ENCODE measurements at places on chromosomes 3 and 15. TPM values are rescaled to one million over a fixed set of nuclear protein-coding genes. Genes with fewer than 3 reads are reported as not detected.

GRCh38 chr3:52694528-52695189 lies 8.8 kb downstream of the GNL3 start:
- DNase-seq, result no peak

DNA sequence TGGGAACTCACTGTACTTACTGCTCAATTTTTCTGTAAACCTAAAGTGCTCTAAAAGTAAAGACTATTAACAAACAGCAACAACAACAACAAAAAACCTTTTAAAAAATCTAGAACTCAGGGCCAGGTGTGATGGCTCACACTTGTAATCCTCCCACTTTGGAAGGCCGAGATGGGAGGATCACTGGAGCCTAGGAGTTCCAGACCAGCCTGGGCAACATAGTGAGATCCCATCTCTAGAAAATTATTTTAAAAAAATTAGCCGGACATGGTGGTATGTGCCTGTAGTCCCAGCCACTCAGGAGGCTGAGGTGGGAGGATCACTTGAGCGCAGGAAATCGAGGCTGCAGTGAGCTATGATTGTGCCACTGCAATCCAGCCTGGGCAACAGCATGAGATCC lies 161.8 kb downstream of the NUP210 start:
- no peak for DNase-seq

DNA sequence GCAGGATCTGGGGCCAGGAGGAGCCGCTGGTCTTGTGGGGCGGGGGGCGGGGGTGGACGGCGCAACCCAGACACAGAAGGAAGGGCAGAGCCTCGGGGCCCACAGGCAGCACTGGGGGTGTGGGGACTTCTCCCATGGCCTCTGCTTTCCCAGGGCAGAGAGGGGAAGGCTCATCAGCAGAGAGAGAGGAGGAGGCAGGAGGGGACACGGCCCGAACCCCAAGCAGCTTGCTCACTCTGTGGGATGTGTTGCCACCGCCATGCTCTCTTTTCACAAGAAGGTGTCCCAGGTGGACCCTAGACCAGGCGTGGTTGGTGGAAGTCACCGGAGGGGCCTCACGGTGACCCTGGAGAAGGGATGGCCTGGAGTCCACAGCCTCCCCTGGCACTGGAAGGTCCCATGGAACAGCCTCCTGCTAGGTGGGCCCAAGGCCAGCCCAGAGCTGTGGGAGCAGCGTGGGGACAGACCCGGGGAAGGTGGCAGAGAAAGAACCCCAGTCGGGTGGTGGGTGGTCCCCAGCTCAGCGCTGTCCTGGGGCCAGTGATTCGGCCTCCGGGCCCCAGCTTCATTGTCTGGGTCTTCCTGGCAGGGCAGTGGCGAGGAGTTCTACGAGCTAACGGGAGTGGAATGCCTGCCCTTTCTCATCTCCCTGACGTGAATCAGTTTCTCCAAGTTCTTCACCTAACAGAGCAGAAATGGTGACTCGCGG lies 46.8 kb upstream of the PCSK6 start:
- DNase-seq, result no peak

CYP8B1 gene
- total RNA-seq, result not detected

USP19 gene
- 22.5 TPM for total RNA-seq

GHSR gene
- not detected for total RNA-seq

PTX3 gene
- total RNA-seq, result 96.7 TPM

- no peak for DNase-seq
These were observed 6.2 kb upstream of the CYP1A2 start for GRCh38 chr15:74742422-74742821.

DNA sequence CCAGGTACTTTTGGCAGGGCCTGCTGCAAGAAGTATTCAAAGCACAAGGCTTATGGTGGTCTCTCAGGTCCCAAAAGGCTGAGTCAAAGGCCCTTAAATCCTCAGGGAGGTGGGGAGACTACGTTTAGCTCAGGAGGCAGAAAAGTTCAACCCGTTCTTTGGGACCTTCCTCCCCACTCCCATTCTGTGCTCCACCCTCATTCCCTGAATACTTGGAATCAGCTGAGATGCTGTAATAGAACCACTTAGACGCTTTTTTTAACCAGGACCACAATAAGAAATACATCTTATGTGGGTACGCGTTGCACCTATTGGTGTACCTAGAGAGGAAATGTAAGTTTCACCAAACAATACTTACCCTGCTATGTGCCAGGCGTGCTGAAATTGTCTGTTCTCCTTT lies 58.0 kb downstream of the FAM174B start:
- no peak for DNase-seq

DNA sequence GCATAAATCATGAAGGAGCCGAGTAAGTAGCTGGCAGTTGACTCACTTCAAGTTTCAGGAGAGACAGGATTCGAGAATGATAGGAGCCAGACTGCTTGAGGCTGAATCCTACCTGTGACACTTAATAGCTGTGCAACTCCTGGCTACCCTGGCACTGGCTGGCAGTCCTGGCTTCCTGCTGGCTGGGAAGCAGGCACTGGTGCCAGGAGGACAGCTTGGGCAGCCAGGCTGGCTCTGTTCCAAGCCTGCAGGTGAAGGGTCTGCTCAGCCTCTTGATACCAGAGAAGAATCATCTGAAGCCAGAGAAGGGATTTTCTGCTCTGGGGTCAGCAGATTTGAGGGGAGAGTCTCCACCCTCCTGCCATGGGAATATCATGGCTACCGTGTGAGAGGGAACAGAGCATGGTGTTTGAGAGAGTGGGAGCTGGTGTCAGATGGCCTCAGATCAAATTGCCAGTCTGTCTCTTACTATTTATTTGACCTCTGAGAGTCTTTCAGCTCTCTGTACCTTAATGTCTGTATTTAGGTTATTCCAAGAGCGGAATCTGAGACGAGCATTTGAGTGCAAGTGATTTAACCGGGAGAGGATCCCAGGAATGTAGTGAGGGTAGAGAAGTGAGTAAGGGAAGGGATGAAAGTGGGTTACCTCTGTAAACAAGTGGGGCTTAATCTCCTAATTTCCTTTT lies 4.4 kb upstream of the XIRP1 start:
- DNase-seq, result peak; percentile 7

- no peak for DNase-seq
These were observed 76.2 kb downstream of the TGFBR2 start for GRCh38 chr3:30682434-30683155.

GRCh38 chr3:179853176-179853575 lies 183.6 kb downstream of the PEX5L start:
- peak; percentile 92 for DNase-seq

SPATA12 gene
- under 0.01 TPM for total RNA-seq

CHST14 gene
- 3.8 TPM for total RNA-seq

DNA sequence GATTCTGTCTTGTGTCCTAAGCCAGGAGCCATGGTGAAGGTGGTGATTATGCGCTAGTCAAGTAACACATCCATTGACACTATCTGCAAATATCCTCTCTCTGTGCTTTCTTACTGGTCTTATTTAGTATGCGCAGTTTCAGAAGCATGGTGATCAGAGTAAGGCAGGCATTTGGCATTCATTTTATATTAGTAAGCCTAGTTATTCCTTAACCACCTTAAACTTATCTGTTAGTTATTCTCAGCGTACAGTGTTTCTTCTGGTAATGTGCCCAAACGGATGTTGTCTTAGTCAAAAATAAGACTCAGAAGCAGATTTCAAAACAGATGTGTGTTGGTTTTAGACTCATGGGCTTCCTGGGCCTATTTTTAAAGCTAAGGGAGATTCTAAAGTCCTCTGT lies 329.2 kb downstream of the GRM7 start:
- DNase-seq, result no peak

DNA sequence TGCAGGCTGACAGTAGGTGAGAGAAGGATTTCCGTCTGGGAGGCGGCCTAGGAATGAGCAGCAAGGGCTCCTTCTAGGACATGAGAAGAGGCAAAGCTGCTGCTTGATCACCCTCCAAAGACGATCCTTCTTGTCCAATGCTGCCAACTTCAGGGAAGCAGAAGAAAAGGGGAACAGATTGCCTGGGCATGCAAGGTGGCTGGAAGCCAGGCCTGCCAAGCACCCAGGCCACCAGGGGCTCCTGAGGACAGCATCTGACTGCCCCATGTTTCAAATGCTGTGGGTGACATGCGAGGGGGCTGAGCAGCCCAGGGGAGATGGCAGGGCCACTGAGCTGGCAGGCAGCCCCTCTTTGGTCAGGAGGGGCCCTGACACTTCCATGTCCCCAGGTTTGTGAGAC lies 3.3 kb upstream of the GRIP2 start:
- no peak for DNase-seq

DNA sequence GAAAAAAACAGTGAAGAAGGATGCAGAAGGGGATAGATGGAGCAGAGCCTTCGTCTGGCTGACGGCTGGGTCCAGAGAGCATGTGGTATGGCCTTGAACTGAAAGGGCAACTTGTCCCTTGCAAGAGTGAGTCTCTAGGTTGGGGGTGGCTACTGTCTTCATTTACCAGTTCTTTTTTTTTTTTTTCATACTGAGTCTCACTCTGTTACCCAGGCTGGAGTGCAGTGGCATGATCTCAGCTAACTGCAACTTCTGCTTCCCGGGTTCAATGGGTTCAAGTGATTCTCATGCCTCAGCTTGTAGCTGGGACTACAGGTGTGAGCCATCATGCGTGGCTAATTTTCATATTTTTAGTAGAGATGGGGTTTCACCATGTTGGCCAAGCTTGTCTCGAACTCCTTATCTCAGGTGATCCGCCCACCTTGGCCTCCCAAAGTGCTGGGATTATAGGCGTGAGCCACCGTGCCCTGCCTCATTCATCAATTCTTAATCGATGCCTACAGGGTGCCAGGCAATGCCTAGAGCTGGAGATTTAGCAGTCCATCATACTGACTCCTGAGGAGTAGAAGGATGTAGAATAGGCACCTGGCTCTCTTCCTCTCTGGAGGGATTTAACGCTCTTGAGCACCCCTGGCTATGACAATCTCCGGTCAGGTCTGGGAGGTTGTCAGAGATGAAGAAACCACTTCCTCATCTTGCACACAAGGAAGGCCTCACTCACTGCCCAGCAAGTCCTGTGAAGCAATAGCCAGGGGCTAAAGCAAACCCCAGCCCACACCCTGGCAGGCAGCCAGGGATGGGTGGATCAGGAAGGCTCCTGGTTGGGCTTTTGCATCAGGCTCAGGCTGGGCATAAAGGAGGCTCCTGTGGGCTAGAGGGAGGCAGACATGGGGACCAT lies at the start of gene CAMP:
Gene CAMP, plus strand, starts transcription at position 880 of the 898 bp plus-strand sequence. Its CDS starts 17 bp downstream, at position 897.
- peak; percentile 30 for DNase-seq

GRCh38 chr15:100718075-100718980 lies 115.9 kb downstream of the ASB7 start:
- no peak for DNase-seq

DNA sequence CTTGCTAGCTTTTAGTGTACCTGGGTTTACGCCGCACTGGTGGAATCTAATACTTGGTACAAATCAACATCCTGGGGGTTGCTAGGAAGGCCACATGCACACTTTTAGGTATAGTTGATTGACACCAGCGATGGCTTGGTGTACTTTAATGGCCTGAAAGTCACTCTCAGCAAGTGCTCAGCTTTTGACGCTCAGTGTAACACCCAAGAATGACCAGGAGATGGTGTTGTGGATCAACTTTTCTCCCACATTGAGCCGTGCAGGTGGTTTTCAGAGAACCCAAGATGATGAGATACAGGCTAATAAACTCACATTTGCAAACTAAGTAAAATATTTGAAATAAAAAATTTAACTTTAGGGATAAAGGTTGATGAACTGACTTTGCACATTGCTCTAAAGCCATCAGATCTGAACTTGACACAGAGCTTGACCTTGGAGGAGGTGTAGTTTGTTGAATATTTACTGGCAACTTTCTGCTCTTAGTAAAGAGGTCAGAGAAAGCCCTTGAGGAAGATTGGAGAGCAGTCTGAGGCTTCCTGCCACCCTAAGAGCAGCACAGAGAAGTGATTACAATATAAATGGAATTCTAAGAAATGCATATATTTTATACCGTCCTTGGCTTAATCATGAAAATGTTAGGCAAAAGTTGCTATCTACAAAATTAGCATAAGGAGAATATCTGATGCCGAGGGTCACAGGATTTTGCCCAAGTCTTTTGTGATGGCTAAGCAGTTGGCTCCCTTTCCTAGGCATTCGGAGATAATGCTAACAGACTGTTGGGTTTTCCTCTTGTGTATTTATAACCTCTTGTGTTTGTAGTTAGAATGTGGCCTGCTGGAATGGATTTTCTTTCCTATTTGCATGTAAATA lies 143.4 kb upstream of the RASGRP1 start:
- peak; percentile 80 for DNase-seq

DNA sequence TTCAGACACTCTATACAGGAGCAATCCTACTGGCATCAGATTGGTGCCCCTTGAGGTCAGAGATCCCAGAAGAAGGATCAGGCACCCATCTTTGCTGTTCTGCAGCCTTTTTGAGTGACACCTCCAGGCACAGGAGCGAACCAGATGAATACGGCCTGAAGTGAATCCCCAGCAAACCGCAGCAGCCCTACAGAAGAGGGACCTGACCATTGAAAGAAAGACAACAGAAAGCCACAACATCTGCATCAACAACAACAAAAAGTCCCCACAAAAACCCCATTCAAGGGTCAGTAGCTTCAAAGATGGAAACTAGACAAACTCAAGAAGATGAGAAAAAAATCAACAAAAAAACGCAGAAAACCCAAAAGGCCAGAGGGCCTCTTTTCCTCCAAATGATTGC lies 130.4 kb downstream of the PPM1L start:
- DNase-seq, result no peak

DNA sequence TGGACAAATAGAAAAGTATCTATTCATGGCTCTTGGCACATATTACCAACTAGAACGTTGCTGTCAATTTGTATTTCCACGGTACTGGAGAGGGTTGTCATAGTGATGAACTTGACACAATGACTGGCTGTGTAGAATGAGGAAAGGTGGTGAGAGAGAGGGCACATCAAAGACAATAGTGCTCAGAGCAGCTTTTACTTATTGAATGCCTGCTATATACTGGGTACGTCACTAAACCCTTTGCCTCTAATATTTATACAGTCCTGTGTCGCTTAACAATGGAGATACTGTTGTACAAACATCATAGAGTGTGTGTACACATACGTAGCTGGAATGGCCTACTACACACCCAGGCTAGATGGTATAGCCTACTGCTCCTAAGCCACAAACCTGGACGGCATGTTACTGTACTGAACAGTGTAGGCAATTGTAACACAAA lies 8.3 kb downstream of the TMPRSS7 start:
- DNase-seq, result no peak

DNA sequence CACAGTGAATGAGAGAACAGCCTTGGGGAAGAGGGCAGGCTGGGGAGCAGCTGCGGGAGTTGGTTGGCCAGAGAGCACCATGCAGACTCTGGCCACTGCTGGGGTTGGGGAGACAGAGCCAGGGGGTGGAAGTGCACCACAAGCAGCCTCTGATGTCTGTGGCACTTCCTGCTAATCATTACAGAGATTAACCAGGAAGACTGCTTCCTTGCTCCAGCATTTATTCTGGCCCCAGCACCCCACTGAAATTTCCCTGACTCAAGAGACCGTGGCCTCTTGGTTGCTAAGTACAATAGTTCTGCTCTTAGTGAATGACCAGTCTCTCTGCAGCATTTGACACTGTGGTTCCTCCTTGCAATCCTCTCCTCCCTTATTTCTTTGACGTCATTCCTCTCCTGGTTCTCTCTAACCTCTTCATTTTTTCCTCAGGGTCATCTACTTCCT lies 266.2 kb upstream of the ROPN1 start:
- DNase-seq, result peak; percentile 68

- DNase-seq, result no peak
These were observed 129.3 kb downstream of the SSR3 start for GRCh38 chr3:156425651-156426050.

CLDN11 gene
- total RNA-seq, result 245 TPM

- no peak for DNase-seq
These were observed 542 bp upstream of the MEIS2 start for GRCh38 chr15:37100966-37101215.

OR5AC2 gene
- not detected for total RNA-seq

RFTN1 gene
- 52.2 TPM for total RNA-seq

AGBL1 gene
- not detected for total RNA-seq
